Fibroblast of skin of scalp (primary cell): ENCODE measurements at places on chromosomes 12 and 14.

GRCh38 chr12:3244219-3244750 lies 167.1 kb downstream of the TSPAN9 start:
- DNase-seq, result no peak

DNA sequence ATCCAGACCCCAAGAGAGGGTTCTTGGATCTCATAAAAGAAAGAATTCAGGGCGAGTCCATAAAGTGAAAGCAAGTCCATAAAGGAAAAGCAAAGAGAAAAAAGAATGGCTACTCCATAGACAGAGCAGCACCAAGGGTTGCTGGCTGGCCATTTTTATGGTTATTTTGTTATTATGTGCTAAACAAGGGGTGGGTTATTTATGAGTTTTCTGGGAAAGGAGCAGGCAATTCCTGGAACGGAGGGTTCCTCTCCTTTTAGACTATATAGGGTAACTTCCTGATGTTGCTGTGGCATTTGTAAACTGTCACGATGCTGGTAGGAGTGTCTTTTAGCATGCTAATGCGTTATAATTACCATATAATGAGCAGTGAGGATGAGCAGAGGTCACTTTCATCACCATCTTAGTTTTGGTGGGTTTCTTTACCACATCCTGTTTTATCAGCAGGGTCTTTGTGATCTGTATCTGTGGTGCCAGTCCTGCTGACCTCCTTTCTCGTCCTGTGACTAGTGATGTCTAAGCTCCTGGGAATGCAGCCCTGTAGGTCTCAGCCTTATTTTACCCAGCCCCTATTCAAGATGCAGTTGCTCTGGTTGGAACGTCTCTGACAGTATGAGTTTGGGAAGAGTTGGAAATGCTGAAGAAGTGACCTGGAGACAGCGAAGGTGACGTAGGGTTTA lies 100.5 kb downstream of the ZNF664 start:
- no peak for DNase-seq

DNA sequence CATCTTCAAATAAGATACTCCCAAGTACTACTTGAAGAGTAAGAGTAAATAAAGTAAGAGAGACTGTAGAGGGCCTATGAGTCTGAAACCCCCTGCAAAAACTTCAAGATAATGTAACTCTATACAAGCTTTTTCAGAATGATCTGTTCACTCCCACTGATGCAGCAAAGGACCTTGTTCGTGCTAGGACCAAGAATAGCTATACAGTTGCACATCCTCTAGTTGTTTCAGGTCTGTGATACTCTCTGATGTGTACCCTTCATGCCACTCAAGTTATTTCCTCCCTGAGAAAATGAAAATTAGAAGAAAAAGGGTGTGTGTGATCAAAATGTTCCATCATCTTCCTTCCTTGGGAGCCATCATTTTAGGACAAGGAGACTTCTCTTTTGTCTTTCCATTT lies 204.4 kb downstream of the ALX1 start:
- DNase-seq, result no peak

DNA sequence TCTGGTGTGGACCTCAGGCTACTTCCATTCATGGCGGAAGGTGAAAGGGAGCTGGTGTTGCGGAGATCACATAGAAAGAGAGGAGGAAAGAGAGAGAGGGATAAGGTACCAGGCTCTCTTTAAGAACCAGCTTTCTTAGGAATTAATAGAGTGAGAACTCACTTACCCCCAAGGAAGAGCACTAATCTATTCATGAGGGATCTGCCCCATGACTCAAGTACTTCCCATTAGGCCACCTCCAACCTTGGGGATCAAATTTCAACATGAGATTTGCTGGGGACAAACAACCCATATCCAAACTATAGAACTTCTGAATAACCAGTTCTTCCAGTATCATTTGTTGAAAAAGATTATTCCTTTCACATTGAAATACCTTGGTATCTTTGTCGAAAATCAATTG lies 34.0 kb upstream of the C2CD5 start:
- DNase-seq, result no peak

DNA sequence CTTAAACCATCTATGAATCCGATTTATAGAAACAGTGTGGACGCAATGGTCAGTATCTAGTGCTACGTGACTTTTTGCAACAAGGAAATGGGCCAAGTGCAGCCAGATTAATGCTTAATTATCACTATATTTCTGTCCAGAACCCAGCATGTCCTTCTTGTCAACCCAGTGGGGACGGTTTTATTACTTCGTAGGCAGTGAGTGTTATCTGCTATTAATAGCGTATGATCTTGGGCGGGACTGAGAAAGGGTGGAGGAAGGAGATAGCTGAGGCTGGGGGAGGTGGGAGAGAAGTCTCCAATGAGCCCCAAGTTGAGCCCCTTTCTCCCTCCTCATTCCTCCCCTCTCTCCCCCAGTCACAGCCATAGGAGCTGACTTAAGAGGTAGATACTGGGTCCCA lies 59.7 kb upstream of the FAM222A start:
- DNase-seq, result no peak

DNA sequence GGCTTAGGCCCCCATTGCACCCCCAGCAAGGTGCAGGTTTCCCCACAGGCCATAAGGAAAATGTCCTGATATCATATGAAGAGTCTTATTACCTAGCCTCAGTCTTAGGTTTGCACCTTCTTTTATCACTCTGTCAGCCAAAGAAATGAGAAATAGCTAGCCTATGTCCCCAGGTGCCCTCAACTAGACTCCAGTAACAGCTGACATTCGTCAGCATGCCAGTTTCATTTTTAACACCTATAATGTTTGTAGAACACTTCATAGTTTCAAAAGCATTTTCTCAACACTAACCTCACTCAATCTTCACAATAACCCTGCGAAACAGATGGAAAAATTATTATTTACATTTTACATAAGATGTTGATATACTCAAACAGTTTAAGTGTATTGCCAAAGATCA lies 24.0 kb upstream of the OR10P1 start:
- no peak for DNase-seq

DNA sequence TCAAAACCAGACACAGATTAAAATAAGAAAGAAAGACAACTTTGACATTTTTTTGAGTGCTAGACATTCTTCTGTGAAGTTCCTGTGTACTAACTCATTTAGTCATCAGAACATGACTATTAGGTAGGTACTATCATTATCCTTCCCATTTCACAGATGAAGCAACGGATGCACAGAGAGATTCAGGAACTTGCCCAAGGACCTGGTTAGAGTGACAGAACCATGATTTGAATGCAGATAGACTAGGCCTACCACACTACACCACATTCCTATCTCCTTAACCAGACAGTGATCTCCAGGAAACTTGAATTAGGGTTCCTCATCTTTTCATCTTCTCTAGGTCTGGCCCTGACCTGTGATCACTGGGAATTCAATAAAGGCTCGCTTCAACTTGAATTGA lies 54.4 kb upstream of the MED13L start:
- no peak for DNase-seq

DNA sequence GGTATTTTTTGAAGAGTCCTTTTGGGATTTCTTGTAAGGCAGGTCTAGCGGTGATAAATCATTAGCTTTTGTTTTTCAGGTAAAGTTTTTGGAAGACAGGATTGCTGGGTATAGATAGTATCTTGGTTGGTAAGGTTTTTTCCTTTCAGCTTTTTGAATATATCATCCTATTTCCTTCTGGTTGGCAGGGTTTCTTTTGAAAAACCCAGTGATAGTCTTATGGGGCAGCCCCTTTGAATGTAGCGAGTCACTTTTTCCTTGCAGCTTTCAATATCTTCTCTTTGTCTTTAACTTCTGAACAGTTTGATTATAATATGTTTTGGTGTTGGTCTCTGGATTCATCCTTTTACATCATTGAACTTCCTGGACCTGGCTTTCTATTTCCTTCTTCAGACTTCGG lies 20.2 kb downstream of the TMX1 start:
- no peak for DNase-seq

- DNase-seq, result no peak
These were observed 76.1 kb downstream of the ALG10B start for GRCh38 chr12:38392554-38393144.
